Daoy (cell line): ENCODE measurements at places on chromosomes 3 and 15. TPM values are rescaled to one million over a fixed set of nuclear protein-coding genes. Genes with fewer than 3 reads are reported as not detected.

DNA sequence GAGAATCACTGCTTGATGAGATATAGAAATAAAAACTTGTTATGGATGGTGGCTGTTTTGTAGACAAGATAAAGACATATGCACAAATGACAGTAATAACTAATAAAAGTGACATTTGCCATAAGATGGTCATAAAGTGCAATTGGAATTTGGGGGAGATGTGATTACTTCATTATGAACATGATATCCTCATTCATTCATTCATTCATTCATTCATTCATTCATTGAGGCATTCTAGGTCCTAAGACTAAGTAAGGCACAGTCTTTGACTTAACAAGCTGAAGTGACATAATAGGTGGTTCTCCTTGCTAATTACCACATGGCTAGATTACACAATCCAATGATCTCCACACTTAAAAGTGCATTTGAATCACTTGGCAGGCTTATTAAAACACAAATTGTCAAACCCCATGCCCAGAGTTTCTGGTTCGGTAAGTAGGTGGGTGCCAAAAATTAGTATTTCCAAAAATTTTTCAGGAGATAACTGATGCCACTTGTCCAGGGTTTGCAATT, 18.9 kb downstream of the RAP2B start:
- DNase-seq = no peak

- DNase-seq = no peak
Observed at GRCh38 chr15:71656425-71656824, 153.9 kb upstream of the NR2E3 start.

GRCh38 chr3:185976100-185976499, 38.3 kb upstream of the TRA2B start:
- DNase-seq = no peak

DNA sequence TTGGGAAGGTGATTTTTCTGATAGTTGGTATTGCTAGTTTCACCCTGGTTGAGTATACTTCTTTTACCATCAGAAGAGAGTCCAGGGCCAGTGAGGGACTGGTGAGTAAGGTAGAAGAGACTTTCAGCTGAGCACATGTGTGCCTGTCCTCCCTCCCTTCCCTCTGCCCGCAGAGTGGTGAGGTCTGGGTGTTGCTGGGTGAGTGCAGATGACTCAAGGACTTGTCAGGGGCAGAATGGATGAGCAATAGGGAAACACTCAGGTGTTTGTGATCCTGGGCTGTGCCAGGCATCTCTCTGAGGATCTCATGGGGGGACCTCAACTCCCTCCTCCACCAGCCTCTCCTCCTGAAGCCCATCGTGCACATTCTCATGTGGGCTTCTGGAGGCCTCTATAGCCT, 76.0 kb upstream of the GSK3B start:
- peak; percentile 90 for DNase-seq

A4GNT gene
- not detected in 2 replicates for total RNA-seq

GRCh38 chr3:164186095-164186494, 892.2 kb downstream of the SI start:
- DNase-seq = no peak

DNA sequence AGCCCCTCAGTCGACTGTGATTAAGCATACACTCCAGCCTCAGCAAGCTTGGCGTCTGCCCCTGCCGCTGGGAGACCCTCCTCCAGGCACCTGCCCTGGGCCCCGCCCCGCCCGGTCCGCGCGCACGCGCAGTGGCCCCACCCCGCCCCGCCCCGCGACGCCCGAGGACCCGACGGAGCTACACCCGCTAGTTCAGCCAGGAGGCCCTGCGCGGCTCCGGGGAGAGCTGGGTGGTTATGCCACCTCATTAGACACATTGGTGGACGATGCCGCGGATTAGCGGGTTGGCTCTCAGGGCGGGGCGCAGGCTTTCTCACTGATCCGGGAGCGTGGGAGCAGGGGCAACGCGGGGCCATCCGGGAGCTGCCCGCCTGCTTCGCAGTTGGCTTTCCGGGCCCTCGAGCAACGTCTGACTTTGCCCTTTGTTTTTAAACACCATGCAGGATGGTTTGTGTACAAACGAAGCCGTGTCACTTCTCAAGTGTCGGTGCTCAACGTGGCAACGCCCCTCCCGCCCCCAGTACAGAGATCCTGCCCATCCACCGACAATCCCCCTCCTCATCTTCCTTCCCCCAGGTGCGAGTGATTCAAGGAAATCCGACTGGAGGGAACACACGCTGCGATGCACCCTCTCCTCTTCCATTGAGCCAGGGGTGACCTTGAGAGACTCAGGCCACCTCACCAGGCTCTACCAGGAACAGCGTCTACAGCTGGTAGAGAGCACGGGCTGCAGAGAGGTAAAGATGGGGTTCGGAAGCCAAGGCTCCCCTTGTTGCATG, 109.3 kb downstream of the SHQ1 start:
- DNase-seq = no peak

DNA sequence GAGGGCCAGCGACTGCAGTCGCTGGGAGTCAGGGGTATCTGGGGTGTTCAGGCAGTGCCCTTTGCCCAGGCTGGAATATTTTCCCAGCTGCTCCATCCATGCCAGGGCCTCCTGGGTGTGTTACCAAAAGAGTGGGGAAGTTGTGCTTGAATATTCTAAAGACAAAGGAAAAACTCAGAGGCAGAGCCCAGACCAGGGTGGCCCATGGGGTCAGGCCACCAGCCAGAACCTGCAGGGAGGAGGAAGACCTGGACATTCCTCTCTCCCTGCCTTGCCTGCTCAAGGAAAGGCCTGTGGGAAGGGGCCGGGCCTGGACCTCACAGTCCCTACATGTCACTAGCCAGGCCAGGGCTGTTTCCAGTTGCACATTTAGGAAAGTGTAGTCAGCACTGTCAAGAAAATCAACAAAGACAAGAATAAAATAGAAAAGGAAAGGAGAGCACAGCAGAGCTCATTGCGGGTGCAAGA, 16.0 kb upstream of the KLF15 start:
- no peak for DNase-seq

- DNase-seq = no peak
Observed at GRCh38 chr3:27714692-27715453, 7.2 kb downstream of the EOMES start.

DNA sequence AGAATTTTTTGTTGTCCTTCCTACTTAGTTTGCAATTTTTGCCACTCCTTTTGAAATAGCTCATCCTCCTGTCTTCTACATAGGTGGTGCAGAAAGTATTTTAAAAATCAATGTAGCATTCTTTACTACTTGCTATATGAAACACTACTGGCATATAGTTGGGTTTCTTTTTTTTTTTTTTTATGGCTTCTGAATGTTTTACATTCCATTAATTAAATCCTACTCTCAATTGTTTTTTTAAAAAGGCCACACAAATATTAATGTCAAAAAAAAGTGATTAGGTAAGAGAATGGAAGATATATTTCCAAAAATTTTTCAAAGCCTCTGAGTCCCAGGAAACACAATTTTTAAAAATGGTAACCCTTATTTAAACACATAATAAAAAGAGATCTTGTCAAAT, 262.6 kb downstream of the MAGI1 start:
- no peak for DNase-seq

UNC13C gene
- total RNA-seq = 0.09 and 0.11 TPM in 2 replicates

- DNase-seq = no peak
Observed at GRCh38 chr3:159844801-159845261, 143.8 kb upstream of the IL12A start.

IGDCC3 gene
- total RNA-seq = not detected in 2 replicates

GRCh38 chr3:52110502-52110901, 43.7 kb downstream of the POC1A start:
- no peak for DNase-seq
